NCI-H1436 (cell line): ENCODE measurements at places on chromosomes 11 and 22.

DNA sequence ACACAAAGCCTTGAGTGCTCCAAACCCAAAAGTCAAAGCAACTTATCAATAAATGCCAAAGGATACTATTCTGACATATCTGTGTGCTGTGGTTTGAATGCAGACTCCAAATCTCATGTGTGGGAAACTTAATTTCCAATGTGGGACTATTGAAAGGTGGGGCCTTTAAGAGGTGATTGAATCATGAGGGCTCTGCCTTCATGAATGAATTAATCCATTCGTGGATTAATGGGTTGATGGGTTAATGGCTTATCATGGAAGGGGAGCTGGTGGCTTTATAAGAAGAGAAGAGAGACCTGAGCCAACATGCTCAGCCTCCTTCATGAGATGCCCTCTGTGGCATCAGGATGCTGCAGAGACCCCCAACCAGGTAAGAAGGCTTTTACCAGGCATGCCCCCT is 16.8 kb upstream of the ZNF280A start:
- DNase-seq: no peak

- DNase-seq: no peak
Measured at GRCh38 chr11:105081412-105082150, 36.4 kb upstream of the CARD16 start.

DNA sequence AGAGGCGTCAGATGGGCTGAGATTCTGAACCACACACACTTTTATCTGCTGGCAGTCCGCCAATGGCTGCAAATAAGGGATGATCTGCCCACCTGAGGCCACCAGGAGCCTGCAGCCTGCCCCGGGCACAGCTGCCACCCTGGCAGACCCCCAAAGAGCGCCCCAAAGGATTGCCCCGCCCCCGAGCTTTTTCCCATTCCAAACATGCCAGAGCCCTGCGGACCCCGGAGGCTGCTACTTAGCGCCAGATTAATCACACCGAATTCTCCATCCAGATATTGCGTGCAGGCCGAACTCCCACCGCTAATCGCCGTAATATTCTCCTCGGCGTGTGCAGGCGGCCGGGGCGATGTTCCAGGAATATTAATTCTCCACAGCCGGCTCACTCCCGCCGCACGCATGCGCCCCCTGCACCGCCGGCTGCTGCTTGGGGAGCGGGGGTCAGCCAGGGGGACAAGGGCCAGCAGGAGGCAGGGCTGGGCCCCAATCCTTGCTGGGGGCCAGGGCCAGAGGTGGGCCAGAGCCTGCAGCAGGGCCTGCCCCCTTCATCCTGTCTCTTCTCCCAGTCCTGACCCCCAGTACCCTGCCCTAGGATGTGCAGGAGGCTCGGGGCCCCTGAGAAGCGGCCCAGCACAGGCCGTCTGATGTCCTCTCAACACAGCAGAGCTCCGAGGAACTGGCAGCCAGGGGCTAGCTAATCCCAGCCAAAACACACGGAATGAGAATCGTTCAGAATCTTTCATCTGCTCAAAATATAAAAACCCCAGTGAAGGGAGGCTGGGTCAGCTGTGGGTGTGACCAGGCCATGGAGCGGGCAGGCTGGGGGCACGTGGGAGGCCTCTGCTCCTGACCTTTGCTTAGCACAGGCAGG is 19.5 kb upstream of the TCF20 start:
- no peak for DNase-seq

DNA sequence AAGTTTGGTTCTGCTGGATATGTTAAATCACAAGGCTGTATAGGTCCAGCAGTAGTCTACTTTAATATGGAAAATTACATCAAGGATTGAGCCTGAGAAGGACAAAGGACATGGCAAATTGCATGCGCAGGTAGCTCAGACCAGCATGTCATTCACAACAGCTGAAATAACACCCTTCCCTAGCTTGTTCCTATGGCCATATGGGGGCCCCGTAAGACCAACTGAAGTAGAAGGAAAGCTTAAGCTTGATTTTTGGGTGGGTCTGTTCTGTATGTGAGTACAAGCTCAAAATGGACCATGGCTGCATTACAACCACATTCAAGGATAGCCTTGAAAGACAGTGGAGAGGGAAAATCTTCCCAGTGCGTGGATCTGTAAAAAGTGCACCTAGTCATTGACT is 20.6 kb upstream of the PDE3B start:
- no peak for DNase-seq

DNA sequence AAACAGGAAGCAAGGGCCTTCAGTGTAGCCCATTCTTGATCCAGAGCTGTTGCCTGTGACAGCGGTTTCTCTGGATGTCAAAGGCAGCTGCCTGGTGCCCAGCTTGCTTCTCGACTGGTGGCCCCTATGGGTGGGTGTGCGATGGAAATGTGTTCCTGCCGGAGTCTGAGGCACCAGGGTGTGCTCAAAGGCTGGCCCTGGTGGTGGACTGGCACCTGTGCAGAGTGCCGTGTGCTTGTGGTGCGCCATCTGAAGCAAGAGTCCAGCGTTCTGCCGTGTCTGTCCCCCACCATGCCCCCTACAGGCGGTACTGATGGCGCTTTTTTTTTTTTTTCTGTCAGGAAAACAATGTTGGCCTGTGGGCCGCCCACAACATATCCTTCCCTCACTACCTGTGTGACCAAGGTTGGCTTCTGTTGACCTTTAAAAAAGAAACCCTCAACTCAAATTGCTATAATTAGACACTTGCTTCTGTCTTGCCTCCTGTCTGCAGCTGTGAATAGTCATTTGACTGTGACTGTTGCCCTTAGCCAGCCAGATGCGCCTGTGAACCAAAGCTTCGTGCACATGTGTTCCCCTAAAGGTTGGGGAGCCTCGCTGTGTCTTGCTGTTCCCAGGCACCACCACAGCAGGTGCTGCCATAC is 4.7 kb upstream of the RANBP1 start:
- peak; percentile 17 for DNase-seq

- DNase-seq: no peak
Measured at GRCh38 chr11:79265756-79266322, 175.0 kb downstream of the TENM4 start.

GRCh38 chr22:35821654-35822053 is 104.0 kb downstream of the APOL5 start:
- DNase-seq: no peak
